ENCODE measurements at places on chromosomes 2 and 18. TPM values are rescaled to one million over a fixed set of nuclear protein-coding genes. Genes with fewer than 3 reads are reported as not detected.

LAMA3 gene
- 0.20 TPM for total RNA-seq

DNA sequence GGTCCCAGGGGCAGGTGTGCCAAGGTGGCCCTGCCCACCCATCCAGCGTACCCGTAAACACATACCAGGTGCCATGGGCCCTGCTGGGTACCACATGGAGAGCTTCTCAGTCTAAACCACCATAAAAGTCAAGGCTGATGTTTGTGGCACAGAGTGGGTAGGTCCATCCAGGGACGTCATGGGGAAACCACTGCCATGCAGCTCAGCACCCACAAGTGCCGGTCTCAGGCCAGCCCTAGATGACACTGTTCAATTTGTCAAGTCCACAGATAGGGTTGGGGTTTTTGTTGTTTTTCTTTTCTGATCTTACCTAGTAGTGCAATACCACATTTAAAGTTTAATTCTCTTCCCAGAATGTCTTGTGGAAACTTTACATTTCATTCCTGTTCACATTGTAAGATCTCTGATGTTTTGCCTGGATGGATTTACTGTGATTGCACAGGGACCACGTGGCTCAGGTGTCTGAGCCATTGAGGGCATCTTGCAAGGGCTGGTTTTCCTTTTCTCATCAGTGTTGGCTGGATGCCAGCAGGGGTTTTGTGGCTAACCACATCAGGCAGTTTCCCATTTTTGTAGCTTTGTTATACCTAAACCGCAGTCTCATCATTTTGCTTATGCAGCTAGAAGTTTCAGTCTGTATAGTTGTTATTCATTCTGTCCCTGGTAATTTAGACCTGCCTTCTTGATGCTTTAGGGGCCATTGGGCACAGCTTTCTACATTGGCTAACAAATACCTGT, 64.7 kb downstream of the STK25 start:
- peak; percentile 94 for DNase-seq

GRCh38 chr2:174342686-174343342, 8.1 kb downstream of the SP9 start:
- peak; percentile 46 for DNase-seq

ITGA4 gene
- total RNA-seq = 163 TPM

Measured in activated CD4-positive, alpha-beta T cell treated with anti-CD3 and anti-CD28 coated beads, Interleukin-2, amount 10 ng/mL, durations not matched to agents 7 days and 5 days (primary cell).